ENCODE measurements at places on chromosomes 2 and 18.
A peak's percentile ranks its signal among the peaks of the same experiment; 100 is the strongest.

DNA sequence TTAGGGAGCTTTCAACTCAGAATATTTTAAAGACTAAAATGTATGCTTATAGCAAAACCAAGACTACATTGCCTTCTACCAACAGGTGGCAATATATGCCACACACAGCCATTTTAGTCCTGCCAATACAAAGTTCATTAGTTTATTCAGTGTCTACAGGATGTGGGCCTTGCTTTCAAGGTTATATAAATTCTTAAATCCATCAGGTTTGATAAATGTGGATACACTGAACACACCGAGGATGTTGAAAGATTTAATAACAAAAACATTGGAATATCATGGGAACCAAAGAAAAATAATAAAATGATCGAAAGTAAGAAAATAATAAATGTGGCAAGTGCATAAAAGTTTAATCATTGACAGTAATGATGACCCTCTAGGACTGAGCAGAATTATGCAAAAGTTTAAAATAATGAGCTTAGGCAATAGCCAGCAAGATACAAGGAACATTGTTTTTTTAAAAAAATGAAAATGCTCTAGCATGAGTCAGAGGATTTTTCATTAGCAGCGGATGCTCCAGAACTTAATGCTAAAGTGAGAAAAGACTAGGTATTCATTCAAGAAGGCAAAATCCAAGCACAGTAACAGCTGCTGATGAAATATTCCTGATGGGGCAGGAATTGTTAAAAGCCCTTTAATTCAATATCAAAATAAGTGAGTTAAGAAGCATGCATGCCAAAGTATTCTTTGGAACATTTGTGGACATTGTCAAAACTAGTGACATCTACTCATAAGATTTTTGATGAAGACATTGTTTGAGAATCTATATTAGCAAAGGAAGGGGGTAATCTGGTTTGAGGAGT is 14.2 kb downstream of the SCN9A start:
- no peaks in the 10 kb centered on the region for H3K27me3 ChIP-seq
- DNase-seq, result no peak
- no peaks in the 10 kb centered on the region for H3K4me1 ChIP-seq
- no peak overlapping the region for H3K4me3 ChIP-seq
- H3K36me3 ChIP-seq, result no peaks in the 10 kb centered on the region
- no peak overlapping the region for H3K27ac ChIP-seq

- no peaks in the 10 kb centered on the region for H3K27me3 ChIP-seq
- H3K27ac ChIP-seq, result no peak overlapping the region
- DNase-seq, result no peak
- no peak overlapping the region for H3K4me3 ChIP-seq
Observed at GRCh38 chr2:6922201-6922656, 5.0 kb downstream of the RNF144A start.

GRCh38 chr2:197674591-197674990 is 796 bp downstream of the RFTN2 start:
- H3K27me3 ChIP-seq, result no peaks in the 10 kb centered on the region
- peak overlapping the region; percentile 54 for H3K4me3 ChIP-seq
- H3K27ac ChIP-seq, result peak overlapping the region; percentile 80
- no peaks in the 10 kb centered on the region for H3K4me1 ChIP-seq
- no peaks in the 10 kb centered on the region for H3K36me3 ChIP-seq

GRCh38 chr2:56444339-56444738 is 260.5 kb downstream of the CCDC85A start:
- H3K4me3 ChIP-seq, result no peak overlapping the region
- no peaks in the 10 kb centered on the region for H3K27me3 ChIP-seq
- no peaks in the 10 kb centered on the region for H3K36me3 ChIP-seq
- H3K27ac ChIP-seq, result no peak overlapping the region
- DNase-seq, result no peak
- no peaks in the 10 kb centered on the region for H3K4me1 ChIP-seq

DNA sequence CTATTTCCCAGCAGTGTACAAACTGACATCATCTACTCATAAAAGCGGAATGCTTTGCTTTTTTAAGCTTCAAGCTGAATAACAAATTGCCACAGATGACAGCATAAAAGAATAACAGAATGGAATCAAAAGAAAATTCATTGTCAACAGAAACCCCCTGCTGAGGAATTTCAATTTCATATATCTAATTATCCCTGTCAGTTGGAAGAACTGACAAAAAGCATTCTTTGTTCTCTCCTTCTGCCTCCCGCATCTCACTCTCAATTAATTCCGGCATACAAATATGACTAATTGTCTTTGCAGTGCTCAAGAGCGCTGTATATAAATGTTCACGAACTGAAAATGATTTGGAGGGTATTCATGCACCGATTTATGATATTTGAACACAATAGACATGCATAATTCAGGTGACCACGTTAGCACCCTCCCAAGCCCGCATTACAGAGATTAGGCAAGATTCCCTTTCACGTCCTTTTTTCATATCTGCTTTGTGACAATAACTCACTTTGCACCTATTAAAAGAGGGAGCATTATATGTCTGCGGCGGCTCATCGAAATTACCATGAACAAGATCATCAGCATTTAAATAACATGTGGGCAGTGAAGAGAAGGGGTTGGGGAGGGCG is 277.7 kb upstream of the SALL3 start:
- H3K27me3 ChIP-seq, result no peaks in the 10 kb centered on the region
- H3K27ac ChIP-seq, result no peak overlapping the region
- no peak overlapping the region for H3K4me3 ChIP-seq
- DNase-seq, result no peak

DNA sequence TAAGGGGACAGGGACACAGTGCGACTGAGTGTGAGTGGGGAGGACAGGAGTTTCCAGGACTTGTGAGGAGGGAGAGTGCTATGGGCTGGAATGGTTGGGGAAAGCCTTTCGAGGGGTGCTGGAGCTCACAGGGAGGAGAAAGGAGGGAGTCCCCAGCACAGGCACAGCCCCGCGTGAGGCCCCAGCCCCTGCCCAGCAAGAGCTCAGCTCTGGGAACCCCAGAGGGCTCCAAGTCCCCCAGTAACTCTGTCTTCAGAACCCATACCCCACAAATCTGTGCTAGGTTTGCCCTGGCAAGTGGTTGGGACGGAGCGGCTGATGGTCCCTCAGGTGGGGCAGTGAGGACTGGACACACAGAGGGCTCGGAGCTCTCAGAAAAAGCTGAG is 75.4 kb downstream of the SFXN5 start:
- no peaks in the 10 kb centered on the region for H3K36me3 ChIP-seq
- no peaks in the 10 kb centered on the region for H3K4me1 ChIP-seq
- no peaks in the 10 kb centered on the region for H3K27me3 ChIP-seq
- no peak for DNase-seq

- no peaks in the 10 kb centered on the region for H3K27me3 ChIP-seq
- peaks cover 28% of the 10 kb centered on the region for H3K4me1 ChIP-seq
- H3K4me3 ChIP-seq, result no peak overlapping the region
- H3K27ac ChIP-seq, result no peak overlapping the region
Observed at GRCh38 chr2:120830096-120830830, 94.6 kb downstream of the GLI2 start.

GRCh38 chr2:30150786-30151185 is 4.0 kb downstream of the YPEL5 start:
- peaks cover 46% of the 10 kb centered on the region for H3K4me1 ChIP-seq
- H3K4me3 ChIP-seq, result no peak overlapping the region
- H3K27me3 ChIP-seq, result no peaks in the 10 kb centered on the region
- peak overlapping the region; percentile 27 for H3K27ac ChIP-seq
- peaks cover 11% of the 10 kb centered on the region for H3K36me3 ChIP-seq

DNA sequence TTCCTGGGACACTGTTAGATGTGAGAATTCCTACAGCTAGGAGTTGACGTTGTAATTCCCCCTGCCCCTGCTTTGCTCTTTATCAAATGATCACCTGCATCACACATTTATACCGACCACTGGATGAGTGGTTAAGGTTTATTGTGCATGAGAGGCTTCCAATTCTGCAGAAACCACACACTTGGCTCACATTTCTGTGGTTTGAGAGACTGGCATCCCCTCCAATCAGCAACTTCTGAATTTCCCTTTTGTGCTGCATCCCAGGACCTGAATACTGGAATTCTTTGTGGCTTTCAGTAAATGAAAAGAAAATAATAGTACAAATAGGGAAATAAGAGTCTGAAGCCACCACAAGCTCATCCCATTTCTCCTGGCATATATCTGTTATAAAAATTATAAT is 628.7 kb upstream of the PIK3C3 start:
- H3K4me1 ChIP-seq, result no peaks in the 10 kb centered on the region
- H3K27me3 ChIP-seq, result no peaks in the 10 kb centered on the region
- no peak overlapping the region for H3K27ac ChIP-seq
- DNase-seq, result no peak
- no peak overlapping the region for H3K4me3 ChIP-seq

GRCh38 chr2:174631009-174631981 is 33.7 kb upstream of the WIPF1 start:
- no peaks in the 10 kb centered on the region for H3K36me3 ChIP-seq
- no peak for DNase-seq
- no peak overlapping the region for H3K27ac ChIP-seq
- peaks cover 52% of the 10 kb centered on the region for H3K4me1 ChIP-seq
- no peaks in the 10 kb centered on the region for H3K27me3 ChIP-seq

- no peaks in the 10 kb centered on the region for H3K36me3 ChIP-seq
- peaks cover 34% of the 10 kb centered on the region for H3K4me1 ChIP-seq
- DNase-seq, result no peak
- H3K27me3 ChIP-seq, result no peaks in the 10 kb centered on the region
Observed at GRCh38 chr2:220078439-220078838, 451.0 kb downstream of the SLC4A3 start.

DNA sequence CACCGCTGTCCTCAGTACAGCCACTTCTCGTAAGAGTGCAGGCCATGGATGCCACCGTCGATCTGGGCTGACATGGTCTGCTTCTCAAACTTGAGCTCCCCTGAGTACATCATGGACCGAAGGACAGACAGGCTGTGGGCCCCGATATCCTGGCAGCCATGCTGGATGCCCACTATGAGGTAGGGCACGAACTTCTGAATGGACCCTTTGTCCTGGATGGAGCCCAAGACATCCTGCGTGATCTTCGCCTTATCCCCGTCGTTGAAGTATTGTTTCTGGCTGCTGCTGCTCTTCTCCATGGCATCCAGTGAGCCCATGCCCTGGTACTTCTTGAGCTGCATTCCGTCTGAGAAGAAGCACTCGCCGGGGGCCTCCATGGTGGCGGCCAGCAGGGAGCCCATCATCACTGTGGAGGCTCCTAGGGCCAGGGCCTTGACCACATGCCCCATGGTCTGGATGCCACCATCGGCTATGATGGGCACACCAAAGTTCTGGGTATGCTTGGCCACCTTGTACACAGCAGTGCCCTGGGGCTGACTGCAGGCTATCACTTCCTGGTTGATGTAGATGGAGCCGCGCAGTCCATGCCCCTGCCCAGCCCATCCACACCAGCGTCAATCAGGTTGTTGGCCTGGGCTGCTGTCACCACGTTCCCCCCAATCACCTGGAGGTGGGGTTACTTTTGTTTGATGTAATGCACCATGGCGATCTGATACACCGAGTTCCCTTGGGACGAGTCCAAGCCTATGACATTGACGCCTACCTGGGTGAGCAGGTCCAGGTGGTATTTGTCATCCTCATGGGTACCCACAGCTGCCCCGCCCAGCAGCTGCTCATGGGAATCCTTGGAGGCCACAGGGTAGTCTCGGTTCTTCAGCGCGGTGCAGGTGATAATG is 21.8 kb downstream of the CFLAR start:
- no peak overlapping the region for H3K4me3 ChIP-seq
- H3K27ac ChIP-seq, result no peak overlapping the region
- no peak for DNase-seq
- H3K27me3 ChIP-seq, result no peaks in the 10 kb centered on the region
- peaks cover 86% of the 10 kb centered on the region for H3K36me3 ChIP-seq

- H3K4me1 ChIP-seq, result peaks cover 10% of the 10 kb centered on the region
- DNase-seq, result no peak
- H3K27ac ChIP-seq, result no peak overlapping the region
- H3K4me3 ChIP-seq, result no peak overlapping the region
- no peaks in the 10 kb centered on the region for H3K36me3 ChIP-seq
Observed at GRCh38 chr2:239499726-239500573, 99.1 kb upstream of the HDAC4 start.

- DNase-seq, result no peak
- H3K4me3 ChIP-seq, result no peak overlapping the region
- H3K27ac ChIP-seq, result no peak overlapping the region
- no peaks in the 10 kb centered on the region for H3K27me3 ChIP-seq
- H3K4me1 ChIP-seq, result no peaks in the 10 kb centered on the region
- no peaks in the 10 kb centered on the region for H3K36me3 ChIP-seq
Observed at GRCh38 chr2:191432121-191432520, 186.9 kb downstream of the MYO1B start.

GRCh38 chr2:6372317-6372901 is 493.3 kb downstream of the CMPK2 start:
- H3K4me3 ChIP-seq, result no peak overlapping the region
- no peak for DNase-seq

DNA sequence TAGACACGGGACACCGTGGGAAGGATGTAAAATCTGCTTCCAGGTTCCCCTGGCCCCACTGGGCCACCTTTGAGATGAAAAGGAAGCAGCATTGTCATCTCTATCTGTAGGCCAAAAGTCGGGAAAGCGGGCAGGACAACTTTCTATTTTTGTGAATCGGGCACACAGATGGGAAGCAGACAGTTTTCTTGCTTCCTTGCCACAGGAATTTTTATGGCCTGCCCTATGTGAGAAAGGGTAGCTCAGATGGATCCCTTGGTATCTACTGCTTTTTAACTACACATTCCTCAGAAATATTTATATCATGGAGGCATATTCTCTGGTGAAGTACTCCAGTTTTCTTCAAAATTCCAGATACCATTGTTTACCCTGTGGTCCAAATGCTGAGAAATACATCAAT is 735.5 kb downstream of the CBLN2 start:
- no peak overlapping the region for H3K4me3 ChIP-seq
- H3K27me3 ChIP-seq, result no peaks in the 10 kb centered on the region
- no peaks in the 10 kb centered on the region for H3K4me1 ChIP-seq
- DNase-seq, result no peak

GRCh38 chr2:118119761-118120400 is 31.6 kb downstream of the INSIG2 start:
- DNase-seq, result no peak
- no peak overlapping the region for H3K27ac ChIP-seq
- no peak overlapping the region for H3K4me3 ChIP-seq
- no peaks in the 10 kb centered on the region for H3K27me3 ChIP-seq
- H3K36me3 ChIP-seq, result no peaks in the 10 kb centered on the region

DNA sequence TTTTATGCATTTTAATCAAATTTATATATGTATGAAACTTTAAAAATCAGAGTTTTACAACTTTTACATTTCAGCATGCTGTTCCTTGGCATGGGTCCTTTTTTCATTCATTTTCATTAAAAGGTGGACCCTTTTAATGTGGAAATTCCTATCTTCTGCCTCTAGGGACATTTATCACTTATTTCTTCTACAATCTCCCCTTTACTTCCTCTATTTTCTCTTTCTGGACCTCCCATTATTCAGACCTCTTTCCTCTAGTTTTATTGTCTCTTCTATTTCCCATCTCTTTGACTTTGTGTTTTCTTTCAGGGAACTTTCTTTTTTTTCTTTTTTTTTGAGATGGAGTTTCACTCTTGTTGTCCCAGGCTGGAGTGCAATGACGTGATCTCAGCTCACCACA is 5.7 kb downstream of the PROC start:
- H3K27ac ChIP-seq, result no peak overlapping the region
- peaks cover 2% of the 10 kb centered on the region for H3K27me3 ChIP-seq
- no peak for DNase-seq
- H3K4me3 ChIP-seq, result no peak overlapping the region
- H3K4me1 ChIP-seq, result peaks cover 24% of the 10 kb centered on the region

GRCh38 chr2:232885264-232885961 is 15.3 kb downstream of the SNORC start:
- no peaks in the 10 kb centered on the region for H3K36me3 ChIP-seq
- no peak overlapping the region for H3K4me3 ChIP-seq
- no peak overlapping the region for H3K27ac ChIP-seq
- H3K27me3 ChIP-seq, result no peaks in the 10 kb centered on the region

GRCh38 chr2:204260162-204260877 is 285.0 kb upstream of the PARD3B start:
- H3K4me3 ChIP-seq, result no peak overlapping the region
- H3K27ac ChIP-seq, result no peak overlapping the region
- no peaks in the 10 kb centered on the region for H3K4me1 ChIP-seq
